Bronchial smooth muscle cell (primary cell): ENCODE measurements at places on chromosomes 2 and 18. TPM values are rescaled to one million over a fixed set of nuclear protein-coding genes. Genes with fewer than 3 reads are reported as not detected.

Gene ZNF804A
- total RNA-seq = 0.86 and 4.7 TPM in 2 replicates

Gene C2orf42
- 15.8 and 25.9 TPM in 2 replicates for total RNA-seq

Gene POLR1A
- total RNA-seq = 6.1 and 10.1 TPM in 2 replicates

Gene TNFAIP6
- total RNA-seq = 37.2 and 86.0 TPM in 2 replicates

Gene SLC35G4
- not detected in 2 replicates for total RNA-seq

Gene ASPRV1
- total RNA-seq = 0.32 and 0.43 TPM in 2 replicates

Gene DSC2
- under 0.01 and 0.09 TPM in 2 replicates for total RNA-seq

Gene ERMN
- not detected in 2 replicates for total RNA-seq

Gene TMEM17
- 1.9 and 2.5 TPM in 2 replicates for total RNA-seq
